ENCODE measurements at places on chromosomes 2 and 18.

GRCh38 chr2:674321-674985 is 2.8 kb downstream of the TMEM18 start:
- DNase-seq, result no peak

DNA sequence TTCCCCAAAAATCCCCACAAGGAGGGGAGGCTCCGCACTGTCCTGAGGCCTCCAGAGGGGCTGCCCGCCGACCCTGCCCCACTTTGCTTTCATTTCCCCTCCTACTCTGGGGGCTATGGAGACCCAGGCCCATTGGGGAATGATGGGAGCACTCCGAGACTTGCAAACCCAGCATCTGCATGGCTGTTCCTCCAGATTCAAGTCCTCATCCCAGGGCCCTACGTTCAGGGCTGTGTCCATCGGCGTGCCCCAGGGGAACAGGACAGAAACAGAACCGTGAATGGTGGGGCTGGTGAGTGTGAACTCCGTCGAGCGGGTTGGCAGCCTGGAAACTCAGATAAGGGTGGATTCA is 116.1 kb upstream of the HDAC4 start:
- DNase-seq, result no peak

- DNase-seq, result no peak
These were observed 234.5 kb upstream of the COPS8 start for GRCh38 chr2:236851187-236851586.

GRCh38 chr2:236617796-236618195 is 48.2 kb downstream of the ACKR3 start:
- DNase-seq, result no peak

- no peak for DNase-seq
These were observed 309.9 kb downstream of the PIEZO2 start for GRCh38 chr18:10839421-10839820.

DNA sequence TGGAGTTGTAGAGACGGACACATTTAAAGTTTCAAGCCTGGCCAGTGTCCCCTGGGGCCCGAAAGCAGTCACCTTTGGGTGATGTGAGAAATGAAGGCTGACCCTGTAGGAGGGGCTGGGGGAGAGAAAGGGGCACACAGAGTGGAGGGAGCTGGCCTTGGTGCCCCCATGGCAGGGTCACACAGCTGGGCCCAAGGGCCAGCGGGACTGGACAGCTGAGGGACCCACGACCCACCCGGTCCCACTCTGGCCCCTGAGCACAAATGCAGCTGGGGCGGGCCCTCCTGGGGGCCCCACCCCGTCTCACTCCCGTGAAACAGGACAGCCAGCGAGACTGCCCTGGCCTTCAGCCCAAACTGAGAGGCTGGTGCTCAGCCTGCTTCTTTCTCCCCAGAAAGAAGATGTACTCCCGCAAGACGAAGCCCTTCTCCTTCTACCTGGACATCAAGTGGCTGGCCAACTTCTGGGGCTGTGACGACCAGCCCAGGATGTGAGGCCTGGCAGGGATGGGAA is 6.1 kb downstream of the AGXT start:
- DNase-seq, result no peak

All from GM13976 (cell line).